ENCODE measurements at places on chromosomes 3 and 15.
A peak's percentile ranks its signal among the peaks of the same experiment; 100 is the strongest.

DNA sequence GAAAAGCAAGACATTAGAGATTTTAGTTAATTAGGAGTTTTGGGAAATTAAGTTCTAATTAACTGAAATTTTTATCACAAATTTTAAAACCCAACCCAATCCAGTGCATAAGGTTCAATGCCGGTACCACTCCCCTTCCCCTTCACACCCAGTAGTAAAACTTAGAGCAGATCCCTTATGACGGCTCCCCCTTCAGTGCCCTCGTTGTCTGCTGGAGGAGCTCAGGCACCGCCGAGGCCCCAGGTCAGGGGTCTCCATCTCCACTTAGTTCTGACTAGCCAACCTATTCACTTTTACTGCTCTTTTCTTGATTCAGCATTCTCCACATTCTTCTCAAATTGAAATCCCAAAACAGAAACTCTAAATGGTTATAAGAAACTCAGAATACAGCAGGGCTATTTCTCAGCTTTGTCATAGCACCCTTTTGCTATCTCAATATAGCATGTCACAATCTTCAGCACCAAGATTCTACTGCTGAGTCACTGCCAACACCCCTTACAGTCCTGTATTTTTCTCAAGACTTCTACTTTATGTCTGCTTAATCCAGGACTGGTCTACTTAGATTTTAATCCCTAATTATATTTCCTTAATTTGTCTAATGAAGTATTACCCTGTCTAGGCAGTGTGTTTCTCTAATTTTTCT, 39.8 kb downstream of the TUBGCP4 start:
- DNase-seq = no peak

GRCh38 chr15:65655026-65655425, 33.3 kb downstream of the SLC24A1 start:
- no peak for DNase-seq

DNA sequence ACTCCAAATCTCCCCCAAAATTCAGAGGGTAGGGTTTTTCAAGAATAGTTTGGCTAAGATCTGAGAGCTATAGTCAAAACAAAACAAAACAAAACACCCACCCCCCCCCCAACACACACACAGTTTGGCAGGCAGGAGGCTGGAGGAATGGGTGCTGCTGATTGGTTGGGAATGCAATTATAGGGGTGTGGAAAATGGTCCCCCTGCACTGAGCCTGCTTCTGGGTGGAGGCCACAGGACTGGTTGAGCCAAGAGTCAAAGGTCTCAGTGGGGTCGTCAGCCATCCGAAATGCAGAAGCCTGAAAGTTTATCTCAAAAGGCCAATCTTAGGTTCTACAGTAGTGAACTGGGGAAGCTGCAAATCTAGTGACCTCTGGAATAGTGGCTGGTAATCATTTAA, 2.5 kb upstream of the HACD2 start:
- no peak for DNase-seq

GRCh38 chr3:188088948-188089685, 64.8 kb upstream of the LPP start:
- DNase-seq = peak; percentile 7

DNA sequence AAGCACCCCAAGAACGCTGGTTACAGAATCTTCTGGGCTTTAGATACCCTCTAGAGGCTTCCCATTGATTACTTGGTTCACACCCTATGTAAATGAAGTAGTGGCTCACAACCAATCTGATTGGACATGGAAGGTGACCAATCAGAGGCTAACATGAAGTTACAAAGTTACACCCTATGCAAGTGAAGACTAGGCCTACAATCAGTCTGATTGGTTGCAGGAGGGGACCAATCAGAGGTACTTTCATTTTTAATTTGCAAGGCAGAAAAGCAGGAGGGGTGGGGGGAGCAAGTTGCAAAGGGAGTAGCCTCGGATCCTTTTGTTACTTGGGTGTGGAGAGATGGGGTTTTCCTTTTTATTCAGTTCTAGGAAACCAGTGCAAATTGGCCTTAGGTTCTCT, 11.1 kb upstream of the RTP2 start:
- DNase-seq = no peak

DNA sequence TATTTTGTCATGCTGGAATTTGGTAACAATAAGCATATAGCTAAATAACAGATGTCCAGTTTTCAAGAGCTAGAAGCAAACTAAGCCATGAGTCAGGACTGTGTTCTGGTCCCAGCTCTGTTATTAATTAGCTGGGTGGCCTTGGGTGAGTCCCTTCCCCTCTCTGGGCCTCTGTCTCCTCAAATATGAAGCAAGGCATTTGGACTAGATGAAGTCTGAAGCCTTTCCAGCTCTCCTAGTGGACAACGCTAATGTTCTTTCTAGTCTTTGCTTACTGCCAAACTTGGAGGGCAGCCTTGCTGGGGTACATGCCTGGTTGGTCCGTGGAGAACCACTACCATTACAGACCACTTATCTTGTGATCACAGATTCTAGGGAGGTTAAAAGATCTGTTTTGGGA, 127.6 kb downstream of the DUT start:
- DNase-seq = no peak

DNA sequence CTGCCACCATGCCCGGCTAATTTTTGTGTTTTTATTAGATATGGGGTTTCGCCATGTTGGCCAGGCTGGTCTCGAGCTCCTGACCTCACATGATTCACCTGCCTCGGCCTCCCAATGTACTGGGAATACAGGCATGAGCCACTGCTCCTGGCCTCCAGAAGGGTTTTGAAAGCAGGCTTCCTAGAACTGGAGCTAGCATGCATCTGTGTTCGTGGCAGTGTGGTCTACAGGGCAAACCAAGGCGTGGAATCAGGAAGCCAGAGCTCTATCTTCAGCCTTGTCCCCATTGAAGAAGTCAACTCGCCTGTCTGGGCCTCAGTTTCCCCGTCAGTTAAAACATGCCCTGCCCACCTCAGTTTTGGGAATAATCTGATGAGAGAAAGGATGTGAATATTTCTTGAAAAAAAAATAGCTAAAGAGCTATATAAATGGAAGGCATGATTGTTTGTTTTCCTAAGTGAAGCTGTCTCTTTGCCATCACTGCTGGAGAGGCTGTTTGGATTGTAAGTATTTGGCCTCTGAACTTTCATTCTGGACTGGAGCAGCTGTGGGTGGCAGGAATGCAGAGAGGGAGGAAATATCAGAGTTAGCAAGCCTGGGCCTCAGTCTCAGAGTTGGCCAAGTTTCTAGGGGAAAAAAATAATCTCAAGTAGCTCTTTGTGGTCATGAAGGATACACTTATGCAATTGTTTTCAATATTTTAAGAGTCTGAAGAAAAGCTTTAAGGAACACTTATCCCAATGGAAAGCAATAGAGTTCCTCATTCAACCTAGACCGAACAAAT, 36.5 kb upstream of the UACA start:
- DNase-seq = no peak

DNA sequence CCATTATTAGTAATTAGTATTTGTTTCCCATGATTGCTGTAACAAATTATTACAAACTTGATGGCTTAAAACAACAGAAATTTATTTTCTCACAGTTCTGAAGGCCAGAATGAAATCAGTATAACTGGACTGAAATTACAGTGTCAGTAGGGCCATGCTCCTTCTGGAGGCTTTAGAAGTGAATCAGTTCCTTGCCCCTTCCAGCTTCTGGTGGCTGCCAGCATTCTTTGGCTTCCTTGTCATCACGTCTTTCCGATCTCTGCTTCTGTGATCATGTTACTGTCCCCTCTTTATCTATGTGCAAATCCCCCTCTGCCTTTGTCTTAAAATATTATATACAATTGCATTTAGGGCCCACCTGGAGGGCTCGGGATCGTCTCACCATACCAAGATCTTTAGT, 92.0 kb downstream of the FOXB1 start:
- DNase-seq = no peak

DNA sequence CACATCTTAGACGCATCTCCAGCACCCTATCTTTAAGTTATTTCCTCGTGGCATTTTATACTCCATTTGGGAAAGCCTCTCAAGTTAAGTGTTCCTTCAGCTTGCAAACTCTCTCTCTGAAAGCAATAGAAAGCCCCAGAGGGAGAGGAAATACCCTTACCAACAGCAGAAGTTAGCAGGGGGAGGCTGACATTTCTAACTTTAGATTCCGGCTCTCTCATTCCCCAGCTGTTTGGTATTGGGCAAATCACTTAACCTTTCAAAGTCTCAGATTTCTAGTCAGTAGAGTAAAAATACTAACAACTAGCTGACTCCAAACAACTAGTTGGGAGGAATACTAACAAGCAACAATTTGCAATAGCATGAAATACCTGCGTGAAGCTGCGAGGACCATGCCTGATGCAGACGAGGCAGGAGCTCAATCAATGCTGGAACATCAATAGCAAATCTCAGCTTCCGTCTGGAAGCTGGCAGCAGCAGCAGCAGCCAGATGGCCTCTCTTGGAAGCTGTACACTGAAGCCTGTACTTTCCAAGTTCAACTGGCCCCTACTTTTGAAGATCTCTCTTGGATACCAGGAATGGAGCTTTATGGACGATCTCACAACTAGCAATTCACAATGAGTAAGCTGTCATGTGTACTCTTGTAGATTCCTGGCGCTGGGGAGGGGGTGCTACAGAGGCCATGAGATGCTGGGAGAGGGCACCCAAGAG, 47.8 kb downstream of the THBS1 start:
- DNase-seq = no peak

Data from suppressor macrophage (primary cell).